ENCODE measurements at places on chromosomes 2 and 18. TPM values are rescaled to one million over a fixed set of nuclear protein-coding genes. Genes with fewer than 3 reads are reported as not detected.

MAP3K20 gene
- 31.7 TPM for total RNA-seq

TMEM18 gene
- total RNA-seq: 10.2 TPM

RNF152 gene
- total RNA-seq: 76.5 TPM

NEU2 gene
- total RNA-seq: not detected

CPO gene
- not detected for total RNA-seq

ACTR1B gene
- total RNA-seq: 65.5 TPM

TLX2 gene
- not detected for total RNA-seq

TUBB8B gene
- not detected for total RNA-seq

ITPRIPL1 gene
- 5.4 TPM for total RNA-seq

EIF4E2 gene
- total RNA-seq: 122 TPM

CXCR1 gene
- total RNA-seq: not detected

LYG2 gene
- not detected for total RNA-seq

C2orf66 gene
- total RNA-seq: 0.07 TPM

KCNK3 gene
- total RNA-seq: not detected

SERPINB7 gene
- total RNA-seq: not detected

ARL4C gene
- total RNA-seq: 1.6 TPM

BMP10 gene
- not detected for total RNA-seq
